Activated naive CD8-positive, alpha-beta T cell treated with anti-CD3 and anti-CD28 coated beads for 36 hours (primary cell): ENCODE measurements at places on chromosomes 11 and 22. TPM values are rescaled to one million over a fixed set of nuclear protein-coding genes. Genes with fewer than 3 reads are reported as not detected.

- DNase-seq, result no peak
Observed at GRCh38 chr22:46070215-46070802, 80.0 kb upstream of the PPARA start.

DNA sequence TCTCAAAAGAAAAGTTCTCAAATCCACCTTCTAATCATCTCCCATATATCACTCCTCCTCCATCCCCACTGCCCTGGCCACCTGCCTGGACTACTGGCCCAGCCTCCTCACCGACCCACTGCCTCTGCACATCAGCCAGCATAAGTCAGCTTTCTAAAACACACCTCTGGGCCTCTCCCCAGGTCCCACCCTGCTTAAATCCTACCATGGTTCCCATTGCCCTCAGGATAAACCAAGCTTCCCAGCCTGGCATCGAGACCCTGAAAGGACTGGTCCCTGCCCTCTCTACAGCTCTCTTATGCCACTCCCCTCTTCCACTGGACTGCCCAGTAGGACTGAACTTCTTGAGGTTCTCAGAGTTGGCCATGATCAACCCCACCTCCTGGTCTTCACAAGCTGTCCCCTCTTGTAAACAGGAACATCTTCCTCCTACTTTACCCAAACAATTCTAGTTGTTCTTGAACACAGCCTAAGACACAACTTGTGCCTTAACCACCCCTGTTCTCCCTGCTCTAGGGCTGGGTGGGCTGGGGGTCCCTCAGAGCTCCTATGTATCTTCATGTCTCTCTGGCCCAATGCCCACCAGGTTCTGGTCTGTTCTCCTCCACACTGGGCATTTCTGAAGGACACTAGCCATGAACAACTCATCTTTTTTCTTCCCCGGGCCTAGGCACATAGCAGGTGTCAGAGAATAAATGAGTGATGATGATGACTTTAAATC lies 12.6 kb upstream of the P2RY6 start:
- DNase-seq, result no peak

GRCh38 chr11:63622323-63622722 lies 8.1 kb upstream of the PLAAT3 start:
- DNase-seq, result no peak

DNA sequence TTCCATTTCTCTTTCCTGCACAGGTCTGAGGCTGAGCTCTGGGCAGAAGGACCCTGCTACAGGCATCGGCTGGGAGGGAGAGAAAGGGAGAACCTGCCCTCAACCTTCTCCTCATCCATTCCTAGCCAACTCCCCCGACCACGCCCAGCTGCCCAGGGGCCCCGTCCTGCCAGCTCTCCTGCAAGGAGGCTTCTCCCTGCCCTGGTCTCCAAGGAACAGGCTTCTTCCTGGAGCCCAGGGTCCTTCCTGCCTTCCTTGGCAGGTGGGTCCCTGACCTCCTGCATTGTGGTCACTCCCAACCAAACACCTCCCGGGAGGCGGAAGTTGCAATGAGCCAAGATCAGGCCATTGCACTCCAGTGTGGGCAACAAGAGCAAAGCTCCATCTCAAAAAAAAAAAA lies 12.5 kb upstream of the HMOX1 start:
- no peak for DNase-seq

- DNase-seq, result no peak
Observed at GRCh38 chr22:37497062-37497599, 10.9 kb upstream of the MFNG start.

DNA sequence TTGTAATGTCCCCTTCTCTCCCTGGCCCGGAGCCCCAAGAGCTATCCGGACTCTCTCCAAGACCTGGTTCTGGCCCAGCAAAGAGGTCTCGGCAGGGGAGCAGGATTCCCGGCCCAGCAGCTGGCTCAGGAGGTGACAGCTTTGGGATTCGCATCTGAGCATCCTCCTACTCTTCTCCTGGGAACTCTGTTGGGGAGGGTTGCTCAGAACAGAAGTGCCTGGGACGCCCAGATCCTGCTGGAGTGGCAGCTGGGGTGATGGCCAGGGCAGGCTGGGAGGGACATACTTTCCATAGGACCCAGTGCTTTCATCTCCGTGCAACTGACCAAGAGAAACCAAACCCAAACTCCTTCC lies 83.6 kb upstream of the PRODH start:
- no peak for DNase-seq

GRCh38 chr11:28632338-28632737 lies 524.1 kb downstream of the METTL15 start:
- DNase-seq, result no peak

DNA sequence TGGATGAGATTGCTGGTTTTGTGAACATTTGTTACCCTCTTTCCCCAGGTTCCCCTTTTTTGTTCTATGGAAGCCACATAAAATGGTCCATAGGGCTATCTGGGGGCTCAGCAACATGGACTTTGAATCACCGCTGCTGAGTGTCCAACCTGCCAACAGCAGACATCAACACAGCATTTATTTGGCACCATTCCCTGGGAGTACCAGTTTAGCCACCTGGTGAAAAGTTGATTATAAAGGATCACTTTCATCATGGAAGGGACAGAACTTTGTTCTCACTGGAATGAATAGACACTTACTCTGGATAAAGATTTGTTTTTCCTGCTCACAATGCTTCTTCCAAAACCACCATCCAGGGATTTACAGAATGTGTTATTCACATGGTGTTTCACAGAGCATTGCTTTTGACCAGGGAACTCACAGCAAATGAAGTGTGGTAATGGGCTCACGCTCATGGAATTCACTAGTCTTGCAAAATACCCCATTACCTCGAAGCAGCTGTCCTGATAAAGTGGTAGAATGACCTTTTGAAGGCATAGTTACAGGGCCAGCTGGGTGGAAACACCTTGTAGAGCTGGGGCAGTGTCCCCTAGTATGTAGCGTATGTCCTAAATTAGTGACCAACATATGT lies 43.9 kb downstream of the ADM start:
- no peak for DNase-seq

DNA sequence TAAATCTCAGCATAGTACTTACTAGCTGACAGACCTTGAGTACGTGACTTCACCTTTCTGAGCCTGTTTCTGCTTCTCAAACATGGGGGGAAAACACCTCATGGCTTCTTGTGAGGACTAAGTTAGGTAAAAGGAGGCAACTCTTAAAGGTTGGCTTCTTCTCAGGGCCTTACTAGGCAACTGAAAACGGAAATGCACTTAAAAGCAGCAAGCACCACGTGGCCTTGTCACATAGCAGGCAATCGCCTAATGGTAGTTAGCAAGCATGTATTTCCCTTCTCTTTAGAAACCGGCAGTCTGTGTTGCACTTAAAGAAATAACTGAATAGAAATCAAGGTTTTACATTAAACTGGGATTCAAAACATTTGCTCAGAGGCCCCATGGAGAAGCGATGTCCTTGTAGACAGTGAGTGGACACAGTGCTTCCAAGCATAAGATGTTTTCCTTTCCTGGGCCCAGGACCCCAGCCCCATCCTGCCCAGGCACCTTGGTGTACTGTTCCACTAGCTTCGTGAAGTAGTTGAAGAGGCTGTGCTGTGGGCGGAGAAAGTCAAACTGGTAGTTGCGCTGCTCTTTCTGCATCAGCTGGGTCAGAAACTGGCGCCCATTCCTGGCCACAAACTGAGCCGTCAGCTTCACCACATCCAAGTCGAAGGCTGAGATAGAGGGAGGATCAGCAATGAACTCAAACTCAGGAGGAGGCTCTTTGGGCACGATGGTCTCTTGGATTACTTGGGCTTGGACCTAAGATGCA lies 12.1 kb downstream of the SF3A1 start:
- no peak for DNase-seq

- DNase-seq, result no peak
Observed at GRCh38 chr22:44730022-44730393, 22.4 kb upstream of the ARHGAP8 start.

DNA sequence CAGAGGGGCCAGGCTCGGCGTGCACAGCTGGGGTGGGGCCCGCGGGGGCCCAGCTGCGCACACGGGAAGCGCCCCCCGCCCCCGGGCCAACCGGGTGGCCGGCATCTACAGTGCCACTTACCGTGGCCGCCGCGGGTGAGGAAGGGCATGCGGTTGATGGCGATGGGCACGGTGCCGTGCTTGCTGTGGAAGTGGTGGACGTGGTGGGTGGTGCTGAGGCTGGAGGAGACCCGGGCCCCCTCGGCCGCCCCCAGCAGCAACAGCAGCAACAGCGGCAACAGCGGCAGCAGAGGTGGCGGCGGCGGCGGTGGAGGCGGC lies 51.4 kb downstream of the SLC22A12 start:
- no peak for DNase-seq

- no peak for DNase-seq
Observed at GRCh38 chr11:128456566-128457268, 130.6 kb downstream of the ETS1 start.

DNA sequence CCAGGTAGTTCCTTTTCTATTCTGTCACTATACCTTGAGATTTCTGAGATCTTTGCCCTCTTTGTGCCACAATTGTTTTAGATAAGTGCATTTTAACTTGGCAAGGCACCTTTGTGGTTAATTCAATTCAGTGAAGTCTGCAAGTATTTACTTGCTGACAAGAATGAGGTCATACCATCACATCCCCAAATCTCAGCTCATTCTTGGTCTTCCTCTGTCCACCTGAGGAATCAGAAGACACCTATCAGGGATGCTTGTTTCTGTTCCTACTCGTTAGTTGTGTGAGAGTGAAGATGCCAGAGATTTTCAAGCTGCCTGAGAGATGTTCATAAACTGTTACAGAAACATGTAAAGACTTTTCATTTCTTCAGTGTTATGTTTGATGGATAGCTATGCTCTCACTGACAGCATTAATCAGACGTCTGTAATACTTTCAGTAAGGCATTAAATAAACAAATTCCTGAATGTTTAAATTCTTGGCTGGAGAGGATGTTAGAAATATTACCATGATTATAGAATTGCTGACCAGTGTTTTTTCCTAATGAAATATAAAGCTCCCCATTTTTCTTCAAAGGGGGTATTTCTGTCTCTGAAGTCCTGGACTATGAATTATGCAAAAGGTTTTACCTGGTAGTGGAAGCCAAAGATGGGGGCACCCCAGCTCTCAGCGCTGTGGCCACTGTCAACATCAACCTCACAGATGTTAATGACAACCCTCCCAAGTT lies 135.0 kb upstream of the MTNR1B start:
- no peak for DNase-seq

- no peak for DNase-seq
Observed at GRCh38 chr11:108524422-108524821, 26.2 kb upstream of the POGLUT3 start.

- no peak for DNase-seq
Observed at GRCh38 chr22:35098921-35099320, 33.0 kb downstream of the ISX start.

SMTNL1 gene
- not detected for total RNA-seq

SEC14L2 gene
- total RNA-seq, result 9.1 TPM

HEPACAM gene
- not detected for total RNA-seq

KDM4D gene
- total RNA-seq, result 2.4 TPM

CCDC82 gene
- total RNA-seq, result 25.0 TPM

APOA4 gene
- not detected for total RNA-seq

KRTAP5-1 gene
- not detected for total RNA-seq

OR5L1 gene
- total RNA-seq, result not detected

OR52I2 gene
- total RNA-seq, result not detected
